Stimulated activated CD8-positive, alpha-beta memory T cell treated with anti-CD3 and anti-CD28 coated beads, Interleukin-7, amount 100 ng/mL, for 24 hours (primary cell): ENCODE measurements at places on chromosomes 16 and 17.

GRCh38 chr16:78298986-78299385 lies 199.5 kb downstream of the WWOX start:
- DNase-seq: no peak

DNA sequence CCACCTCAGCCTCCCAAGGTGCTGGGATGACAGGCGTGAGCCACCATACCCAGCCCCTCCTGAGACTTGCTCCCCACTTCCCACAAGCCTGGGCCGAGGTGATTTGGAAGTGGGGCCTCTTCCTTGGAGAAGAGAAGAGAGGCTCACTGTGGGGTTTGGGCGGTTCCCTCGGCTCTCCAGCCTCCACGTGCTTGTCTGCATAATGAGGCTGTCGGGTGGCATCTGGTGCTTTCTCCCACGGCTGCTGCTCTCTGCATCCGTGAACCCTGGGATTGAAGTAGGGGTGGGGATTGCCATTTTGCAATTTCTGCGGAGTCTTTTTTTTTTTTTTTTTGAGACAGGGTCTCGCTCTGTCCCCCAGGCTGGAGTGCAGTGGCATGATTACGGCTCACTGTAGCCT lies 101.4 kb downstream of the RAP1GAP2 start:
- DNase-seq: no peak

DNA sequence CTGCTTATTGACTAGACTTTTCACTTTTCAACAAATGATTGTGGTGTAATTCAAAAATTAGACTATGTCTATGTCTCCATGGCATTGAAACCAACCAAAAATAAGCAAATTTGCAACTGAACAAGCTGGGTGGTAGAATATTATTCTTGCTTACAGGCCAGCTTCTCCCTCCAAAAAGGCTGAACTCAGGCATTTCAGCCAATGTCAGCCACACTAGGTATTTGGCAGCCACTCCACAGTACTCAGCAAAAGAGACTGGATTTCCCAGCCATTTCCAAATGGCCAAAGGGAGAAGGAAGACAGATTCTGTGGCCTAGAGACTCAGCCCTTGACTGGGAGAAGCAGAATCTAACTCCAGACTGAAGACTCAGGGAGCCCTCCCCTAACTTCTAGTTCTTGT lies 121.8 kb upstream of the IRX5 start:
- no peak for DNase-seq

DNA sequence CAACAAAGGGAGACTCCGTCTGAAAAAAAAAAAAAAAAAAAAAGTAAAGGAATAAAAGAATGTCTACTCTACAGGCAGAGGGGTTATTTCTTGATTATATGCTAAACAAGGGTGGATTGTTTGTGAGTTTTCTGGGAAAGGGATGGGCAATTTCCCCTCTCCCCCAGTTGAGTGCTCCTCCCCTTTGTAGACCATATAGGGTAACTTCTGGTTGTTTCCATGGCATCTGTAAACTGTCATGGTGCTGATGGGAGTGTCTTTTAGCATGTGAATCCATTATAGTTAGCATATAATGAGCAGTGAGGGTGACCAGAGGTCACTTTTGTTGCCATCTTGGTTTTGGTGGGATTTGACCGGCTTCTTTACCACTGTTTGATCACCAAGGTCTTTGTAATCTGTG lies 4.2 kb upstream of the NME1 start:
- DNase-seq: no peak

DNA sequence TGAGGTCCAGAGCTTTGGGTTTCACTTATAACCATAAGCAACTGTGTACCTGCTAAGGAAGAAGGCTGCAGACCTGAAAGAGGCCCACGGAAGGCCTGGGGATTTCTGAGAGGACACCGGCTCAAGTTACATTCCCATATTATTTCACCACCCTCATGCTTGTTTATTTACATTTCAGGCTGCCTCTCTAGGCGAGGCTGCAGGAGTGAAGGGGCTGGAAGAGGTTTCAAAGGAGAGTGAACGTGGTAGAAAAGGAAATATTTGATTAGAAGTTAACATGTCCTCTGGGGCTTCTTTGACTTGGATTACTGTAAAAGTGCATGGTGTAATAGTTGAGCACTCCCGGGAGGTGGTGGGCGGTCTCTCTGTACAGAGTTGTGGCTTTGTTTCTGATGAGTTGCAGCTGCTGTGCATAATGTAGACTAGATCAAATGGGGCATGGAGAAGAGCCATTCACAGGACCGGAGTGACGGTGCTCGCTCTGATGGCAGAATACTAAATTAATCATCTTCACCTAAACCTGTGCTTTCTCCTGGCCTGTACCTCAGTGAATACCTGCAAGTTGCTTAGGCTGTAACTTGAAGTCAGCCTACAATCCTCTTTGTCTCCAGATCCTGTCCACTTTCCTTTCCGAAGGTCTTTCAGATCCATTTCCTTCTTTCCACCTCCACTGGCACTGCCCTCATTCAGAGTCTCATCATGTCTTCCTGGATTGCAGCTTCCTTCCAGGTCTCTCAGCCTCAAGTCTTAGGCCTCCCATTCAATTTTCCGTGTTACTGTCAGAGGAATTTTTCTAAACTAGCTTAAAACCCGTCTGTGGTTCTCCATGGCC lies 1.9 kb upstream of the CPD start:
- no peak for DNase-seq
